ENCODE measurements at places on chromosomes 2 and 18.

DNA sequence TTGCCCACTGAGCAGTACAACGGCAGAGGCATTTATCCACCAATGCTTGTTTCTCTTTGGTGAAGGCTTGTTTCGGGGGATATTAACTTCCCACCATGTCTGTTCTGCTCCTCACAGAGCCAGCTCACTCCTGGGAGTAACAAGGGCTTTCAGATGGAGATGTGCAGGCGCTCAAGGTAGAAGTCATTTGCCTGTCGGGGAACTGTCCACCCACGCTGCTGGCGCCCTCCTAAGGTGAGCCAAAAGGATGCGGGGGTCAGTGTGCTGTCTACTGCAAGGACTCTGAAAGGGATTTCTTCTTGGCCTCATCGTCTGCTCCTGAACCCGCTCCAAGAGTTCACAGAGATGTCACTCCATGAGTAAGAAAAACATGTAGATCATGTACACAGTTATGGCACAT is 57.0 kb upstream of the CYRIA start:
- no peak for DNase-seq

DNA sequence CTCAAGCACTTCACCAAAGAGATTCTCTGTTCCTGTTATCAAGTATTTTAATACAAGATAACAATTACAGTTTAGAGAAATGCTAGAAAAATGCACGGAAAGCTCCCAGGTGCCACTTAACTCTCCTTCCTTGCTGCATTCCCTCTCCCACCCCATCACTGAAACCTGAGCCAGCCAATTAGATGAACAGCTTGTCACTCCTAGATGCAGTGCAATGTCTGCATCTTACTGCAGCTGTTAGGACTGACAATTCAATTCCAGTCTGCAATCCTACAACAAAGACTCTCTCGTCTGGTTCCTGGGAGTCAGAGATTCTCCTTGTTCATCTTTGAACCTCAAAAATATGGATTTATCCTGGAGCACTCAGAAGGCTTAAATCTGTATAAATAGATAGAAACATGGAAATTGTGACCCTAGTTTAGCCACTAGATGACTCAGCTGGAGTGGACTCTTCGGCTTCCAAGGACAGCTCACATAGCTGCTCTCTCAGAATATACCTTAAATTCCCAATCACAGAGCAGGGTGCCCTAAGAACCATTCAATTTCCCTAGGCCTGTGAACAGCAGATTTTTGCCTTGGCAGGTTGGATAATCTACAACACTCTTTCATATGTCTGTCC is 311.1 kb downstream of the NRXN1 start:
- DNase-seq = no peak

GRCh38 chr18:38494065-38494464 is 928.5 kb upstream of the CELF4 start:
- DNase-seq = no peak

DNA sequence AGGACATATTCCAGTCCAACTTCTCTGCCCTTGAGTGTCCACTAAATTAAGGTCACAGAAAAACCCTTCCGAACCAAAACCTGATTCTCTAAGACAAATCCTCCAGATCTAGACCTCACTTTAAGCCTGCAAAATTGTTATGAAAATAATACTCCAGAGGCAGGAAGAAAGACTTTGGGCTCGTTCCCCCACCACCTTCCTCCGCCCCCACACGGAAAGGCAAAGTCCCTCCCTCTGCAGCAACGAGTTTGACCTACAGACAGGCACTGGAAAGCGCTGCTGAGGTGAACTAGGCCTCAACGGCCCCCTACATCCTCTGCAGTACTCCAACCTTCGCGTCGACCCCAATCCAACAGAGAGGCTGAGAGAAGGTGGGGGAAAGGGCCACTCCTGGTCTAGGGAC is 808 bp downstream of the ATP5MC3 start:
- DNase-seq = no peak

- no peak for DNase-seq
Measured at GRCh38 chr18:76981396-76981968, 151.1 kb downstream of the MBP start.

DNA sequence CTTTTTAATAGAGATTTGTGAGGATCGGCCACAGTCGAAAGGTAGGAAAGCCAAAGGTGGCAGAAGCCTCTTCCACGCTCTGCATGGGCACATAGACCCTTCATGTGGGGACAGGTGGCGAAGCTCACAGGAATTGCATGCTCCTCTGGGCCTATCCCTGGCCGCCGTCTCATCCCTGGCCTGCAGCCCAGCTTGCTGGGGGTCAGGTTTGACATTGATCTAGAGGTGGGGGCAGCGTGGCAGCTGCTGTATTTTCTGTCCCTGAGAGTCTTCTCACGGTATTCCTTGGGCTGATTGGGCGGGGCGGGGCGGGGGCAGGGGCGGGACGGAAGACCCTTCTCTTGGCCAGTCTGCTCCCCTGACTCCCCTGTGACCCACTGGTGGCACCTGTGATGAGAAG is 48.9 kb downstream of the STK25 start:
- DNase-seq = no peak

- no peak for DNase-seq
Measured at GRCh38 chr2:104528101-104528500, 325.8 kb upstream of the POU3F3 start.

GRCh38 chr18:7605705-7606104 is 38.6 kb downstream of the PTPRM start:
- DNase-seq = no peak

- DNase-seq = no peak
Measured at GRCh38 chr2:72969706-72970105, 52.4 kb downstream of the EMX1 start.

- DNase-seq = no peak
Measured at GRCh38 chr2:180952082-180952481, 28.3 kb upstream of the UBE2E3 start.

- DNase-seq = no peak
Measured at GRCh38 chr2:134558208-134558830, 160.5 kb downstream of the TMEM163 start.

GRCh38 chr2:145752091-145752806 is 1232.3 kb upstream of the ZEB2 start:
- DNase-seq = no peak

DNA sequence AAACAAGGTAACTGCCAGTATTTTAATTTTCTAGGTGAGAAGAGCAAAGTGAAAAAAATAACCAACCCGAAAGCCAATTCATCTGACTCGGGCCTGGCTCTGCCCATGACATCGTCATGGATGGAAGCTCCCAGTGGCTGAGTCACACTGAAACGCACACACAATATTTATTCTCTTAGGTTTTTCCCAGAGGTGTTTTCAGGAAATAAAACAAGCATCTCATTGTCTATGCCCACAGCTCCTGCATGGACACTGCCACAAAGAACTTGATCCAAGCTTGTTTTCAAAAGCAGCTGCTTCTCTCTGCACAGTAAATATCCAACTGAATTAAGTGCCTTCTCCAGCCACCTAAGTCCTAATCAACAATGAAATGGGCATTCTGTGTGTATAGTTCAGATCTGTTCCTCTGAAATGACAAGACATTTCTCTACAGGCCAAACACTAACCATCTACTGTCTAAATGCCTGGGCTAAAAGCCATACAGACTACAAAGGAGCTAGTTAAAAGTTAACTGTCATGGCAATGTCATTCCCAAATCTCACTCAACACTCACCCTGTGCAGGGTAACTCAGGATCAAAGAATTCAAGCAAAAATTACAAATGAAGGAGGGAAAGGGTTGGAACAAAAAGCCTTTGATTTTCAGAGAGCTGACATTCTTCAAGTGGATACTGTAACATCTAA is 62.9 kb downstream of the RPL31 start:
- DNase-seq = no peak

DNA sequence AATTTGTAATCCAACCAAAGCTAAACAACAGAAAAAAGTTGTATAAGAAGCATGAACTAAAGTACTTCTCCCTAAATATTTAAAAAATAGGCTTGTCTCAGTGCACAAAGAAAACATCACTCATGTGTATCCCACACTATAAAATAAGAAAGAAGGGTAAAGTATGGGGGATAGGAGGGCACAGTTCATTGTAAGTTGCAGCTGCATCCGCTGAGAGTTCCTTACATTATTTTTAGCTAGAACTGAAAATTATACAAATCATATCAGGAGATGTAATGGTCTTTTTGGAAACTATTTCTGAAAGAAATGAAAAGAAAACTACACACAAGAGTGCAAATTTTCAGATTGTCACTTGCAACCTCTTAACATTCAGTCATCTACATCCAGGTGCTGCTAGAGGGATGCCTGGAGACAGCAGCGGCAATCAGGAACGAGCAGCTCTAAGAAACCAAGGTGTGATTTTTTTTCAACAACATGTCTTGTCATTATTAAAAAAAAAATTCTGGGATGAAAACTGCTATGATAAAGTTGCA is 273.6 kb downstream of the ASXL3 start:
- no peak for DNase-seq

DNA sequence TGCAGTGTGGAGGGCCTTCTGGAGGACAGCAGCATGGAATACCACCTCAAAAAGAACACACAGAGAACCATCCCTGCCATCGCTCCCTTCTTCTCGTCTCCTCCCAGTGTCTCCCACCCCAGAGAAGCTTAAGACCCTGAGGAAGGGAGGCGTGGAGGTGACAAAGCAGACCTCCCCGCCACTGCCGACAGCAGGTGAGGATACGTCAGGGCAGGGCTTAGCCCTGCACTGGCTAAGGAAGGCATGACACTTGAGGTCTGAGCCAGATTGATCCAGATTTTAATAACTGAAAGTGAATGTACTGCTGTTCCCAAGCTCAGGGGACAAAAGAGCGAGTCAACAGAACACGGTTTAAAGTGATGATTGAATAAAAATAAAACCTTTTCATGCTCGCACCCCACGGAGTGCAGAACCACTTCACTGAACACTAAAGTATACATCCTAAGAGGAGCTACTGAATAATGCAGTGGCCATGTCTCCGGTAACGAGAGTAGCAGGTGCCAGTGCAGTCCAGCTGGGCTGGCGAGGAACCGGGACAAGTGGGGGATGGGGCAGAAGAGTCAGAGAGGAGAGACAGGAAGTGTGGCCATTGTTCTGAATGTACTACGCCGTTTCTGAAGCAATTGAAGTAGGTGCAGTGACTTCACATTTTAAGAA is 391.0 kb downstream of the CDH2 start:
- DNase-seq = no peak

- no peak for DNase-seq
Measured at GRCh38 chr2:42101206-42102023, 53.6 kb downstream of the PKDCC start.

GRCh38 chr2:100224988-100225710 is 82.8 kb upstream of the AFF3 start:
- DNase-seq = no peak

DNA sequence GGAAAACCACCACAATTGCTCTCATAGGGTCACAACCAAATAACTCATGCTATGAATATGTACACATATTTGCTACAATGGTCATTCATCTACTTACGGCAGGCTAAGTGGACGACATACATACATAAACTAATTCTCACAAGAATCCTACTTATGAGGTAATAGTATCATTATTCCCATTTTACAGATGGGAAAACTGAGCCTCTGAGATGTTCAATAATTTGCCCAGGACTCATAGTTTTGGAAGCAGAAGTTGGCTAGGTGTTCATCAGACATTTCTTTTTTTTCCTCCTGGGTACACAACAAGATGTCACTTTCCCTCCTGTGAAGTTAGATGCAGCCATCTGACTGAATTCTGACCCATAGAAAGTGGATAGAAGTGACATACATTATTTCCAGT is 89.0 kb upstream of the PKDCC start:
- no peak for DNase-seq

DNA sequence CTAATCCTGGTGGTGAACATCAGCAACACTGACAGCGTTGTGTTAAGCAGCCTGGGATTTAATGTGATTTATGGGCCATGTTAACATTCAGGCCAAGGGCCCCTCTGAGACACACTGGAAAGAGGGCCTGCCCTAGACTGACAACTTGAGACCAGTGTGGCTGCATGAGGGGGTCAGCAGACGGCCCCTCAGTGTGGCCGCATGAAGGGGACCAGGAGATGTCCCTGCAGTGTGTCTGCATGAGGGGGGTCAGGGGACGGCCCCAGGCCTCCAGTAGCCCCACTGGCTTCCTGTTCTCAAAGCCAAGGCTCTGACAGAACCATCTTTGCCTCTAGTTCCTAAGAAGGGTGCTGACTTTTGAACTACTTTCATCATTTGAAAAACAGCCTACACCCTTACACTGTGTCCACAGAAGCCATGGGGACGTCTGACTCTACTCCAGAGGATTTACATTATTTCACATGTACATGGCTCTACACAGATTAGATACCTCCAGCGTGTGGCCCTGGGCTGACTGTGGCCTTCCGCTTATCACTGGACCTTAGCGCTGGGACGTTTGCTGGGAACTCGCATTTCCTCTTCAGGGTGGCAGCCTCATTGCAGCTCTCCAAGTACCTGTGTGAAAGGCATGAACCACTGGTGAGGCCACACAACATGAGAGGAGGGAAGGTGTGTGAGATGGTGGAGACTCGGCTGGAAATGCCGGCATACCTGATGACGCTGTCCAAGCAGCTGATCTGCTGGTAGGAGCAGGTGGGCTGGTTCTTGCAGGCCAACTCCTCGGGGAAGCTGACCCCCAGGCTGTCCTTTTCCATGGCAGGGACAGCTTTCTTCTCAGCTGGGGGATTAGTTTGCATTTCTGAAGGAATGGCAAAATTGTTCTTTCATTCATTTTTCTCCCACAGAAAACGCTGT is 18.2 kb upstream of the HES6 start:
- no peak for DNase-seq

GRCh38 chr2:61368687-61369665 is 101.9 kb downstream of the USP34 start:
- DNase-seq = no peak

GRCh38 chr2:237132799-237133198 is 47.1 kb downstream of the COPS8 start:
- no peak for DNase-seq

GRCh38 chr2:25672494-25673299 is 680 bp downstream of the DTNB start:
- DNase-seq = peak; percentile 28

GRCh38 chr2:113966171-113966570 is 76.3 kb downstream of the ACTR3 start:
- no peak for DNase-seq

- DNase-seq = no peak
Measured at GRCh38 chr18:5287854-5288253, 7.7 kb downstream of the ZBTB14 start.

GRCh38 chr2:74399785-74400184 is 19.7 kb upstream of the DCTN1 start:
- DNase-seq = no peak

DNA sequence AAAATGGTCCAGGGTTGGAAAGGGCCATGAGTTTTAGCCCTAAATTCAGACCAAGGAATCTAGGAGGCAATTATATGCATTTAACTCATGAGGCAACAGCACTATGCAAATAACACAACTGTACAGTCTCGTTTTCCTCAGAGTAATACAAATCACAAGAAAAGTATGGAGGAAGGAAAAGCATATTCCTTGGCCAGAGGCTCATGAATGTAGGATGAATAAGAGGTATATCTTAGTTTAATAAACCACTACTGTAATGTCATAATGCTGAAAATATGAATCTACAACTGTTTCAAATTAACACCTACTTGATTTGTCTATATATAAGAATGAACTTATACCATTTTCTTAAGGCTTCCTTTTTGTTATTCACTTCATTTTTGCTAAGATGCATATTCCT is 252.5 kb upstream of the TANK start:
- DNase-seq = no peak
